ENCODE measurements at places on chromosomes 1 and 21. TPM values are rescaled to one million over a fixed set of nuclear protein-coding genes. Genes with fewer than 3 reads are reported as not detected.
A peak's percentile ranks its signal among the peaks of the same experiment; 100 is the strongest.

TIE1 gene
- 1.5 TPM for total RNA-seq

FCRLB gene
- total RNA-seq: 12.7 TPM

- H3K4me3 ChIP-seq: no peak overlapping the region
- no peak overlapping the region for H3K27ac ChIP-seq
- no peaks in the 10 kb centered on the region for H3K4me1 ChIP-seq
- 0 out of 2 replicates have a peak, but pooled peaks cover 6% of the 10 kb centered on the region for H3K36me3 ChIP-seq
- no peak for DNase-seq
- no peaks in the 10 kb centered on the region for H3K27me3 ChIP-seq
These were observed 63.7 kb downstream of the CNST start for GRCh38 chr1:246629976-246630375.

- peak overlapping the region; percentile 86 for H3K27ac ChIP-seq
- peak overlapping the region; percentile 73 for H3K4me3 ChIP-seq
- peak; percentile 86 for DNase-seq
- no peaks in the 10 kb centered on the region for H3K36me3 ChIP-seq
- no peaks in the 10 kb centered on the region for H3K27me3 ChIP-seq
These were observed 59.3 kb downstream of the H3-3A start for GRCh38 chr1:226121587-226122400.

DNA sequence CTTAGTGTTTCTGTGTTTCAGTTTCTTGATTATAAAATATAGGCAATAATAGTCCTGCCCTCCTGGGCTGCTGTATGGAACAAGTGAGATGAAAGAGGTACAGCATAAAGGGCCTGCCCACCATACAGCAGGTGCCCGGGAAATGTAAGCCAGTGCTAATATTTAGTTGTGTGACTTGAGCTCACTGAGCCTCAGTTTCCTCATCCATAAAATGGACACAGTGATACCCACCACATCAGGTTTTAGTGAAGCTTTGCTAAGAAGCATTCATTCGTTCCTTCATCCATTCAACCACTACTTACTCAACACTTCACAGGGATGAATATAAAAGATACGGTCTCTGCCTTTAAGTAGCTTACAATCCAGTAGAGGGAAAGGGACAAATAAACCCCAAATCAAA lies 19.9 kb downstream of the CNTN2 start:
- H3K4me1 ChIP-seq: no peaks in the 10 kb centered on the region
- H3K27ac ChIP-seq: no peak overlapping the region
- H3K36me3 ChIP-seq: no peaks in the 10 kb centered on the region
- no peak for DNase-seq
- H3K4me3 ChIP-seq: no peak overlapping the region

GRCh38 chr1:208781391-208782045 lies 537.3 kb upstream of the PLXNA2 start:
- no peaks in the 10 kb centered on the region for H3K27me3 ChIP-seq
- H3K4me1 ChIP-seq: no peaks in the 10 kb centered on the region
- H3K36me3 ChIP-seq: no peaks in the 10 kb centered on the region
- no peak for DNase-seq

GRCh38 chr21:46532080-46532479 lies 72.8 kb downstream of the S100B start:
- H3K4me3 ChIP-seq: no peak overlapping the region
- no peaks in the 10 kb centered on the region for H3K27me3 ChIP-seq
- H3K4me1 ChIP-seq: peaks cover 14% of the 10 kb centered on the region
- peaks cover 27% of the 10 kb centered on the region for H3K36me3 ChIP-seq
- no peak overlapping the region for H3K27ac ChIP-seq
